Osteocyte (in vitro differentiated cells): ENCODE measurements at places on chromosomes 3 and 15.

GRCh38 chr15:39784125-39784524 lies 1.5 kb upstream of the FSIP1 start:
- peaks cover 48% of the 10 kb centered on the region for H3K4me1 ChIP-seq
- no peaks in the 10 kb centered on the region for H3K36me3 ChIP-seq
- no peak for DNase-seq
- no peaks in the 10 kb centered on the region for H3K27me3 ChIP-seq
- H3K4me3 ChIP-seq, result peak overlapping the region; percentile 95

GRCh38 chr15:33655488-33655887 lies 312.8 kb upstream of the CHRM5 start:
- no peak overlapping the region for H3K27ac ChIP-seq
- no peaks in the 10 kb centered on the region for H3K4me1 ChIP-seq
- no peak overlapping the region for H3K4me3 ChIP-seq
- no peak for DNase-seq
- no peaks in the 10 kb centered on the region for H3K27me3 ChIP-seq

GRCh38 chr3:56202997-56203396 lies 265.3 kb downstream of the ERC2 start:
- no peak overlapping the region for H3K27ac ChIP-seq
- no peaks in the 10 kb centered on the region for H3K27me3 ChIP-seq
- no peak overlapping the region for H3K4me3 ChIP-seq
- no peaks in the 10 kb centered on the region for H3K36me3 ChIP-seq
- DNase-seq, result no peak

DNA sequence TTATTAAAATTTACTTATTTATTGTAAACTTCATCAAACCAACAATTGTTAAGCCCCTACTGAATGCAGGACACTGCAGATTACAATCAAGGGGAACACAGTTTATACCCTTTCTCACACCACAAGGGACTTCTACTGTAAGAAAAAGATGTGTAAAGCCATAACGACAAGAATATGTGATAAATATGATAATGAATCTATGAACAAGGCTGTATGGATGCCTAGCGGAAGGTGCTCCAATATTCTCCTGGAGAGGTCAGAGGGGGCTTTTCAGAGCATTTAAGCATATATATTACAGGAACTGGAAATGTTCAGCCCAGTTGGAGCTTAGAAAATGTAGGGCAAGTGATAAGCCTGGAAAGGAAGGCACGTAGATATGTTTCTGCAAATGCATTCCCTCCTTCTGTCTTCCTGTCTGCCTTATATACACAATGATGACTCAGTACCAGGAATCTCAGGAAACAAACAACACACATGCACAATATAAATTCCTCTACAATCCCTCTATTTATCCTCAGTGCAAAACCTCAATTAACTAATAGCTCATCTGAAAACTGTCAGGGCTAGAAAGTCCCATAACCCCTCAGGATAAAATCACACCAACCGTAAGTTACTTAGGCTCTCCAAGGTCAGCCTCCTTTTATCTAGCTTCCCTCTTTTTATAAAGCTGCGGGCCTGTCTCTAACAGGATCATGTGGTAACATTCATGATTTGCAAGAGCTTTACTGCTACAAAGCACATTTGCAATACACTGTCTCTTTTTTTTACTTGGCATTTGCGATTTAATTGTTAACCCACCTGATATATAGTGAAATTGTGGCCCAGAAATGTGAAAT lies 393.1 kb downstream of the LPP start:
- H3K27me3 ChIP-seq, result no peaks in the 10 kb centered on the region
- H3K4me3 ChIP-seq, result no peak overlapping the region
- peaks cover 28% of the 10 kb centered on the region for H3K4me1 ChIP-seq
- no peak overlapping the region for H3K27ac ChIP-seq

GRCh38 chr3:117893001-117893400 lies 1141.6 kb downstream of the IGSF11 start:
- H3K36me3 ChIP-seq, result peaks cover 5% of the 10 kb centered on the region
- peaks cover 20% of the 10 kb centered on the region for H3K4me1 ChIP-seq
- H3K27ac ChIP-seq, result no peak overlapping the region

DNA sequence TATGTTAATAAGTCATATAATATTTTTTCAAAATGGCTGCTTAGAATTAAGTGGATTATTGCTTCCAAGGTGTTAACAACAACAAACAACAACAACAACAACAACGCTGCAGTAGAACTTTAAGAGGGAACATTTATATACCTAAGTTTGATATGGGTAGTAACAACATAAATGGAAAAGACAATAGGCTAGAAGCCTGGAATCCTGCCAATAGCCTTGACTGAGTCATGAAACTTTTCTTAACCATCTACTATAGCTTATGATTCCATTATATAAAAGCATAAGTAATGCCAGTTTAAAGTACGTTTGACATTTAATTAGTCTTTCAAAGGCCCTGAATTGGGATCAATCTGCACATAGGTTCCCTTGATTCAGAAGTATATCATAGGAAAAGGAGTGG lies 31.2 kb downstream of the SATB1 start:
- no peaks in the 10 kb centered on the region for H3K4me1 ChIP-seq
- no peak overlapping the region for H3K4me3 ChIP-seq
- H3K36me3 ChIP-seq, result peaks cover 10% of the 10 kb centered on the region

DNA sequence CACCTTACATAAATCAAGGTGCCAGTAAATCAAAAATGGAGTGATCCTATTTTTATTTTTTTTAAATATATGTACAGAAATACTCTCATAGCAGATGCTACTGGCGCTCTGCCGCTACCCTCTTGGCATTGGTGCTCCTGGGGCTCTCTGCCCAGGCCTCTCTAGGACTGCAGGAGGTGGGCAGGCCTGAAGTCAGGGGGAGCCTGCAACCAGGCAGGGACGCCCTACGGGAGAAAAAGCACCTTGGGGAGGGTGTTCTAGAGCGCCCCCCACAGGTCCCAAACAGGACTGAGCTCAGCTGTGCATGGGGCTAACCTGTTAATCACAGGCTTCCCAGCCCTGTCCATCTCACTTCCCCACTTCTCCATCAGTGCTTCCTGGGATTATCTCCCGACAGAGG lies 192.5 kb downstream of the SHQ1 start:
- peaks cover 12% of the 10 kb centered on the region for H3K27me3 ChIP-seq
- H3K4me3 ChIP-seq, result no peak overlapping the region
- H3K27ac ChIP-seq, result no peak overlapping the region
- no peak for DNase-seq
- H3K4me1 ChIP-seq, result peaks cover 19% of the 10 kb centered on the region

DNA sequence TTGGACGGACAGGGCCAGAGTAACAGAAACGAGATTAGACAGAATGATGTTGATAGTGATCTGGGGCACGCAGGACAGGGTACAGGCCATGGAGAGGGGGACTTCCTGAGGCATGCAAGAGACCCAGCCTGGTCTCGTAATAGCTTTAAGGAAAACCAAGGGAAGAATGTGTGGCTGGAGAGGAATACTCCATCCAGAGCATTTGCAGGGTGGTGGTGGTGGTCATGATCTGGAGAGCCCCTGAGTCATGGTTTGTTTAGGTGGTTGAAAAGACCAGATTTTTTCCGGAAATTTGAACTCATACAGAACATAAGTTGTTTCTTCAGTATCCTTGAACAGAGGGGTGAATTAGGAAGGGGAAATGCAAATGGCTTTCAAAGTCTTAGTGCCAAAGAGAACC lies 138.5 kb downstream of the DUT start:
- peak overlapping the region; percentile 42 for H3K4me3 ChIP-seq
- H3K4me1 ChIP-seq, result peaks cover 75% of the 10 kb centered on the region
- H3K27me3 ChIP-seq, result no peaks in the 10 kb centered on the region
- no peak for DNase-seq
- H3K27ac ChIP-seq, result peak overlapping the region; percentile 93

- H3K36me3 ChIP-seq, result no peaks in the 10 kb centered on the region
- H3K27ac ChIP-seq, result no peak overlapping the region
- H3K27me3 ChIP-seq, result no peaks in the 10 kb centered on the region
- no peaks in the 10 kb centered on the region for H3K4me1 ChIP-seq
These were observed 191.4 kb downstream of the LRTM1 start for GRCh38 chr3:54736459-54736858.

DNA sequence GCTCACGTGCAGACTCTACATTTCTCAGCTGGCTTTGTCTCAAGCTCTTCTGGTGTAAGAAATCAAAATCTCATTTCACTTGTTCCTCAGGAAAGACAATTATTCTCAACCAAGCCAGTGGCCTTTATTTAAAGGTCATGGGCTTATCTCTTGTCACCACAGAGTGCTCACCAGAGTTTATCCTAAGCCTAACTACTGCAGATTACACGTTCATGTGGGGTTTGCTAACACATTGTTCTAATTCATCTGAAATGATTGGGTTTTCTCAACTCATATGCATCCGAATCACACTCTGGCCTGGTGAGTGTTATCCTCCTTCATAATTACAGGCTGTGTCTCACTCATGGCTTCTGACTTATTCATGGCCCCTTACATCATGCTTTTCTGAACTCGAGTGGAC lies 83.3 kb upstream of the TSC22D2 start:
- no peaks in the 10 kb centered on the region for H3K36me3 ChIP-seq
- no peaks in the 10 kb centered on the region for H3K27me3 ChIP-seq
- no peak overlapping the region for H3K4me3 ChIP-seq
- H3K27ac ChIP-seq, result no peak overlapping the region

DNA sequence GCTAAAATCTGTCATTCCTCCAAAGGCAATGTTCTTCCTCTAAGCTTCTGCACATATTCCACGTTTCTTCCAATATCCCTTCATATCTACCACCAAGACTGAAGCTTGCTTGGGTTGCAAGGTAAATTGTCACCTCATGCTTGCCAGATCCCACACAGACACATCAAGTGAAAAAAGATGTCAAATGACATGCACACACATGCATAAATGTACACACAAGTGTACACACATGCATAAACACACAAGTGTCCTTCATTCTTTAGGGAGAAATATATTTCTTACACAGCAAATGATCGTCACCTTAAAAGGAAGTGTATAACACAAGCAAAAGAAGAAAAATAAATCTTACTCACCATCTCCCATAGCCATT lies 59.4 kb downstream of the CLASP2 start:
- no peaks in the 10 kb centered on the region for H3K36me3 ChIP-seq
- no peak for DNase-seq
- H3K4me3 ChIP-seq, result peak overlapping the region; percentile 74
- no peaks in the 10 kb centered on the region for H3K27me3 ChIP-seq
- peak overlapping the region; percentile 75 for H3K27ac ChIP-seq
- peaks cover 38% of the 10 kb centered on the region for H3K4me1 ChIP-seq

DNA sequence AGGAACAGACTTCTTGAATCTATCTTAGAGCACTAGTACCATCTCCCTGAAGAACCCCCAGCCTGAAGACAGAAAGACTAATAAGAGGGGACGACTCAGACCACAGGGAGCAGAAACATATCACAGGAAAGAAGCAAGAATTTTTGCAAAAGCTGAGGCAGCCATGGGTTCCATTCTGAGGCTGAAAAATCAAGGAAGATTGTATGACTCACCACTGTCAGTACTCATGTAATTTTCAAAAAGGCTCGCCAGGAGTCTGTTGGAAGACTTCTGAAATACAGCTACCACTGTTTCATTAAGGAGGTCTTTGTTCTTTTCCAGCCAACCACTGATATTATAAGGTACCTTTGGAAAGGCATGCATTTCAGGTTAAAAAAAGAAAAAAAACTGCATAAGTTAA lies 47.5 kb downstream of the MYH15 start:
- H3K4me3 ChIP-seq, result no peak overlapping the region
- no peaks in the 10 kb centered on the region for H3K27me3 ChIP-seq
- no peaks in the 10 kb centered on the region for H3K36me3 ChIP-seq
- H3K27ac ChIP-seq, result no peak overlapping the region
- DNase-seq, result no peak

- H3K4me1 ChIP-seq, result peaks cover 5% of the 10 kb centered on the region
- H3K36me3 ChIP-seq, result no peaks in the 10 kb centered on the region
- no peaks in the 10 kb centered on the region for H3K27me3 ChIP-seq
- H3K27ac ChIP-seq, result no peak overlapping the region
- DNase-seq, result no peak
- H3K4me3 ChIP-seq, result no peak overlapping the region
These were observed 530.9 kb upstream of the TGFBR2 start for GRCh38 chr3:30075514-30075913.

DNA sequence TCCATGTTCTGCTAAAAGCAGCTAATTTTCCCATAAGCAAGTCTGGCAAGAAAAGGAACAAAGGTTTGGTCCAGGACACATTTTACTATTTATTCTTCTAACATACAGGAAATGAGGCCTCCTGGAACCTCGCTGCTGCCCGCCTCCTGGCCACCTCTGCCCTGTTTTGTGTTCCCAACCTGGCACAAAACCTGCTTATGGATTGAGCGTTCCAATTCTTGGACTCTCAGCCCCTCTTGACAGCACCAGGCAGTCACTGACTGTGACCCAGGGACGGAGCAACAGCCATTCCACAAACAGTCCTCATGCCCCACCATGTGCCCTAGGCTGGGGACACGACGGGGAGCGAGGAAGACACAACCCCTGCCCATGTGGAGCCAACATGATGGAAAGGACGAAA lies 11.6 kb upstream of the SSUH2 start:
- H3K27ac ChIP-seq, result peak overlapping the region; percentile 80
- H3K36me3 ChIP-seq, result no peaks in the 10 kb centered on the region
- no peak for DNase-seq

DNA sequence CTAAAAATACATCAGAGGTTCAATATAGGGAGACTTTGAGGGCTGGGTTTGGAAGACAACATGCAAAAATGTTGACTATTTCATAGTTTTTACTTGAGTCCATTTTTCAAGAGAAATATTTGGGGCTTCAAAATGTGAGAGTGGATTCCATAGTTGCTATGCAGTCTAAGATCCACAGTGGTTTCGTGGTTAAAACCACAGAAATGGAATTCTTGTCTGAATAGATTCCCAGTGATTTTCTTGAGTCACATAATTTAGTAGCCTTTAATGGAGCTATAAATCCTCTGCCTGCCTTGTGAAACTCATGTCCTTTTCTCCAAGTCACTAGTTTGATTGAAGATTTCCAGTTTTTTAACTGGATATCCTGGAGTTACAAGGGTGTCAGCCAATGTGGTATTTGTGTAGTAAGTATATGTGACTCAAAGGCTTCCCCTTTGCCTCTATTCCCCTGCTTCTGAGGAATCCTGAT lies 94.7 kb upstream of the RBMS3 start:
- H3K27ac ChIP-seq, result peak overlapping the region; percentile 64
- no peak for DNase-seq
- no peaks in the 10 kb centered on the region for H3K27me3 ChIP-seq
- H3K36me3 ChIP-seq, result peaks cover 2% of the 10 kb centered on the region

- no peak overlapping the region for H3K4me3 ChIP-seq
- H3K4me1 ChIP-seq, result peaks cover 7% of the 10 kb centered on the region
- no peaks in the 10 kb centered on the region for H3K36me3 ChIP-seq
- no peak overlapping the region for H3K27ac ChIP-seq
- DNase-seq, result no peak
- peaks cover 27% of the 10 kb centered on the region for H3K27me3 ChIP-seq
These were observed 38.7 kb downstream of the C3orf38 start for GRCh38 chr3:88188436-88188835.
